ENCODE measurements at places on chromosomes 11 and 22.

- no peak for DNase-seq
Observed at GRCh38 chr11:47912843-47913437, 64.8 kb upstream of the NUP160 start.

GRCh38 chr11:64720167-64720566 is 2.8 kb downstream of the NRXN2 start:
- no peak for DNase-seq

DNA sequence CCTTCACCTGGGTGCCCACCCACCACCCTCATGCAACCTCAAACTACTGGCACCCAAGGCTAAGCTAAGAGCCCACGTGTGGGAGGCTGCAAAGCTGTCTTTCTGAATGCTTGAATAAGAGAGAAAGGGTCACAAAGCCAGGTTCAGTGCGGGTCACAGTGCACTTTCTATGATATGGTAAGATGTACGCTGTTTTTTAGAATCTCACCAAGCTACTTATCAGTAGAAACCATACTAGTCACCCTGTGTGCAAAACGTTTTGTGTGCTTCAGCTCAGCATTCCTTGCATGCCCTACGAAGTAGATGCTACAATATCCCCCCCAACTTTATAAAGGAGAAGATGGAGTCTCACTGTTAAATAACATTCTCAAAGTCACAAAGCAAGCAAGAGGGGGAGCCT is 14.9 kb downstream of the P2RX3 start:
- DNase-seq: no peak

GRCh38 chr11:119367661-119368120 is 13.8 kb downstream of the USP2 start:
- DNase-seq: no peak

- DNase-seq: no peak
Observed at GRCh38 chr22:27754888-27755480, 46.6 kb downstream of the MN1 start.

DNA sequence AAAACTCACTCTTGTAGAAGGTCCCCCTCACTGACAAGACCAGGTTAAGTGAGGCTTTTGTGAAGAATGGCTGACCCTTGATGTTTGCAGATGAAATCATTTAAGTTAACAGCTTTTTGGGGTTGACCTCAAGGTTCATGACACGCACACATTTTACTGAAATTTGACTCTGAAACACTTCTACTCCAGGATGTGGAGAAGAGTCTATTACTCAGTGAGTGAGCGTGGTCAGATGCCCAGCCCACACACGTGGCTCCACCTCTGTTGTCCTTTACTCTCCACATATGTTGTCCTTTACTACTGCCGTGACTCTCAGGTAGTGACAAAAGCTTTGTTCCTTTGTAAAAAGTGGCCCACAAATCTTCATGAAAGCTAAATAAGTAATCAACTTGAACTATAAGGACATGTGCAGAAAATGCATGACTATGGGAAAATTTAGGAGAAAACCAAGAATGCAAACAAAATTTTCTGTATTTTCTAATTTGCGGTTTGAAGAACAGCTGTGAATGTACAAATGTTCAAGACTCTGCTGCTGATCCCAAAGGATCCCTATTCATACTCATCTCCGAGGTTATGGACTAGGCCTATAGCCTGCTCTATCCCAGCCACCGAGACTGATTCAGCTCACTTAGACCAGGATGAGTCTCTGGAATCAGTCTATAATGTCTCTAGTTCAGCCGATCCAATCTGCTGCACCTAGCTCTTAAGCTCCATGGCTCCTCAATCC is 22.4 kb downstream of the XRRA1 start:
- DNase-seq: no peak

All from HS-5 (cell line).